Tibial nerve (tissue), 4 donors: ENCODE measurements at places on chromosomes 7 and 10. TPM values are rescaled to one million over a fixed set of nuclear protein-coding genes. Genes with fewer than 3 reads are reported as not detected.

The TBX20 gene
- total RNA-seq: not detected

The ADCYAP1R1 gene
- total RNA-seq: 2.7 TPM

The RSPH10B2 gene
- 0.20 TPM for total RNA-seq

The CALML5 gene
- not detected for total RNA-seq

The RBP3 gene
- total RNA-seq: not detected

GRCh38 chr7:69739190-69739589 lies 140.9 kb downstream of the AUTS2 start:
- no peaks in the 10 kb centered on the region for H3K36me3 ChIP-seq
- H3K4me3 ChIP-seq: no peak overlapping the region
- no peaks in the 10 kb centered on the region for H3K27me3 ChIP-seq
- H3K27ac ChIP-seq: no peak overlapping the region
- H3K4me1 ChIP-seq: no peaks in the 10 kb centered on the region
- DNase-seq: no peak

- peak overlapping the region; percentile 66 for H3K4me3 ChIP-seq
- H3K36me3 ChIP-seq: no peaks in the 10 kb centered on the region
- peak overlapping the region; percentile 99 for H3K27ac ChIP-seq
- no peaks in the 10 kb centered on the region for H3K27me3 ChIP-seq
- H3K4me1 ChIP-seq: peaks cover 10% of the 10 kb centered on the region
- DNase-seq: no peak
Observed at GRCh38 chr7:129055294-129055816, 444 bp upstream of the TNPO3 start.

DNA sequence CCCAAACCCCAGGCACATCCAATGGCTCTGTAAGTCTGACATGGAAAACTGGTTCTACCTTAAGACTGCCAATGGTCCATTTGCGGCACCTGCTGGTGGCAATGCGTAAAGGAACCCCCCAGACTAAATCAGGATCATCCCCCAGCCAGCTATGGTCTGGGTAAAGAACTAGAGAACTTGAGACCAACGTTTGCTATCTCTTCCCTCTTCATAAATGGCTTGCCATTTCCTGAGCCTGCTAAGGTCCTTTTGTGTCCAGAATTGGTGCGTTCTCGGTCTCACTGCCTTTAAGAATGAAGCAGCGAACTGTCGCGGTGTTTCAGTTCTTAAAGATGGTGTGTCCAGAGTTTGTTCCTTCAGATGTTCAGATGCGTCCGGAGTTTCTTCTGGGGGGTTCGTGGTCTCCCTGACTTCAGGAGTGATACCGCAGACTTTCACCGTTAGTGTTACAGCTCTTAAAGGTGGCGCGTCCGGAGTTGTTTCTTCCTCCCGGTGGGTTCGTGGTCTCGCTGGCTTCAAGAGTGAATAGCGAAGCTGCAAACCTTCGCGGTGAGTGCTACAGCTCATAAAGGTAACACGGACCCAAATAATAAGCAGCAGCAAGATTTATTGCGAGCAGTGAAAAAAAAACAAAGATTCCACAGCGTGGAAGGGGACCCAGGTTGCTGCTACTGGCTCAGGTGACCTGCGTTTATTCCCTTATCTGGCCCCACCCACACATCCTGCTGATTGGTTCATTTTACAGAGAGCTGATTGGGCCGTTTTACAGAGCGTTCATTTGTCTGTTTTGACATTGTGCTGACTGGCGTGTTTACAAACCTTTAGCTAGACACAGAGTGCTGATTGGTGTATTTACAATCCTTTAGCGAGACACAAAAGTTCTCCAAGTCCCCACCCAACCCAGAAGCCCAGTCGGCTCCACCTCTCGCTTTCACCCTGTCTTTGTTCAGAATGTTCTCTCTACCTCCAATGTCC lies 95.4 kb downstream of the ELMO1 start:
- H3K4me3 ChIP-seq: no peak overlapping the region
- H3K27ac ChIP-seq: peak overlapping the region; percentile 88
- H3K27me3 ChIP-seq: no peaks in the 10 kb centered on the region
- H3K4me1 ChIP-seq: peaks cover 30% of the 10 kb centered on the region
- no peak for DNase-seq
- H3K36me3 ChIP-seq: no peaks in the 10 kb centered on the region

GRCh38 chr10:50228672-50229071 lies 22.6 kb downstream of the ASAH2 start:
- no peak for DNase-seq
- H3K27ac ChIP-seq: no peak overlapping the region
- H3K4me3 ChIP-seq: no peak overlapping the region

- H3K4me1 ChIP-seq: no peaks in the 10 kb centered on the region
- no peaks in the 10 kb centered on the region for H3K36me3 ChIP-seq
- no peak overlapping the region for H3K4me3 ChIP-seq
Observed at GRCh38 chr10:77490534-77491314, 146.9 kb downstream of the KCNMA1 start.

DNA sequence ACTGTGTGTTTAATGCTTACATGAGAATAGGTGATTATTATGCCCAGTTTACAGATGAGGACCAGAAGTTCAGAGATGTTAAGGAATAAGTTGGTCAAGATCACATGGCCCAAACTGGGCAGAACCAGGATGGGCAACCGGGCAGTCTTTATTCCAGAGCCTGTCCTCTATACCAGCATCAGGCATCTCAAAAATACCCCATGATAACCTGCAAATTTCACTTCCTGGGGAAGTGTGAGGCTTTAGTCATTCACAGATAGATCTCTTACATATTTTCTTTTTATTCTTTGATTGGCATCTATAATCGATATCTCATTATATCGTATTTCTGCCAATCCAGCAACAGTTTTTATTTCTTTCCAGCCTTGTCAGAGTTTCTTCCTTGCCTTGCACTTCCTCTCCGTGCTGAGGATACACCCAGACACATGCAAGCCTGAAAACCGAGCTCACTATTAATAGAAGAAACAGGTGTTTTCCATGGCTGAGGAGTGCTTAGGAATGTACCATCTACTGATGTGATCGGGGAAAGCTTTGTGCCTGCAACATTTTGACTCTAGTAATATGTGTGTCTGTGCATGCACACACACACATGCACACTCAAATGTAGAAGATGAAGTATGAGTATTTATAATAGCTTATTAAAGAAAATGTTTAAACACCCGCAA lies 82.4 kb downstream of the CREM start:
- no peaks in the 10 kb centered on the region for H3K27me3 ChIP-seq
- no peak overlapping the region for H3K27ac ChIP-seq
- no peak for DNase-seq
- H3K36me3 ChIP-seq: peaks cover 10% of the 10 kb centered on the region
- peaks cover 15% of the 10 kb centered on the region for H3K4me1 ChIP-seq
- no peak overlapping the region for H3K4me3 ChIP-seq

- no peak for DNase-seq
- H3K4me1 ChIP-seq: no peaks in the 10 kb centered on the region
- no peaks in the 10 kb centered on the region for H3K27me3 ChIP-seq
- peak overlapping the region; percentile 98 for H3K27ac ChIP-seq
- peaks cover 7% of the 10 kb centered on the region for H3K36me3 ChIP-seq
- H3K4me3 ChIP-seq: peak overlapping the region; percentile 76
Observed at GRCh38 chr10:102396730-102397151, 1.2 kb downstream of the NFKB2 start.

- no peaks in the 10 kb centered on the region for H3K36me3 ChIP-seq
- peaks cover 33% of the 10 kb centered on the region for H3K4me1 ChIP-seq
- no peak overlapping the region for H3K4me3 ChIP-seq
- DNase-seq: no peak
- H3K27ac ChIP-seq: peak overlapping the region; percentile 65
Observed at GRCh38 chr10:36344240-36345174, 702.4 kb upstream of the FZD8 start.

DNA sequence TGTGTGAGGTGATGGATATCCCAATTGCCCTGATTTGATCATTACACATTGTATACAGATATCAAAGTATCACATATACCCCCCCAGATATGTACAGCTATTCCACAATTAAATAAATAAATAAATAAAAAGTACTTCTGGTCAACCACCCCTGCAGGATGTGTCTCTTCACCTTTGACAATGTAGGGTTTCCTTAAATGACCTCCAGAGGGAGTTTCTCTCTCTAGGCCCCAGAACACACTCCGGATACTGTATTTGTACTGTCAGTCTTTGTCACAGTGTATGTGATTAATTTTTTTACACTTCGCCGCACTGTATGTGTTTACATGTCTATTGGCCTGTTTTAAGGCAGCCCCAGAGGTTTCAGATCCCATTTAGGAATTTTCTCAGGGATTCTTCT lies 123.6 kb downstream of the ADCYAP1R1 start:
- no peaks in the 10 kb centered on the region for H3K27me3 ChIP-seq
- H3K4me1 ChIP-seq: no peaks in the 10 kb centered on the region
- H3K27ac ChIP-seq: no peak overlapping the region

- H3K4me1 ChIP-seq: no peaks in the 10 kb centered on the region
- H3K27ac ChIP-seq: no peak overlapping the region
- H3K27me3 ChIP-seq: peaks cover 34% of the 10 kb centered on the region
- no peak for DNase-seq
- H3K36me3 ChIP-seq: no peaks in the 10 kb centered on the region
Observed at GRCh38 chr7:151891753-151892152, 14.8 kb upstream of the PRKAG2 start.

DNA sequence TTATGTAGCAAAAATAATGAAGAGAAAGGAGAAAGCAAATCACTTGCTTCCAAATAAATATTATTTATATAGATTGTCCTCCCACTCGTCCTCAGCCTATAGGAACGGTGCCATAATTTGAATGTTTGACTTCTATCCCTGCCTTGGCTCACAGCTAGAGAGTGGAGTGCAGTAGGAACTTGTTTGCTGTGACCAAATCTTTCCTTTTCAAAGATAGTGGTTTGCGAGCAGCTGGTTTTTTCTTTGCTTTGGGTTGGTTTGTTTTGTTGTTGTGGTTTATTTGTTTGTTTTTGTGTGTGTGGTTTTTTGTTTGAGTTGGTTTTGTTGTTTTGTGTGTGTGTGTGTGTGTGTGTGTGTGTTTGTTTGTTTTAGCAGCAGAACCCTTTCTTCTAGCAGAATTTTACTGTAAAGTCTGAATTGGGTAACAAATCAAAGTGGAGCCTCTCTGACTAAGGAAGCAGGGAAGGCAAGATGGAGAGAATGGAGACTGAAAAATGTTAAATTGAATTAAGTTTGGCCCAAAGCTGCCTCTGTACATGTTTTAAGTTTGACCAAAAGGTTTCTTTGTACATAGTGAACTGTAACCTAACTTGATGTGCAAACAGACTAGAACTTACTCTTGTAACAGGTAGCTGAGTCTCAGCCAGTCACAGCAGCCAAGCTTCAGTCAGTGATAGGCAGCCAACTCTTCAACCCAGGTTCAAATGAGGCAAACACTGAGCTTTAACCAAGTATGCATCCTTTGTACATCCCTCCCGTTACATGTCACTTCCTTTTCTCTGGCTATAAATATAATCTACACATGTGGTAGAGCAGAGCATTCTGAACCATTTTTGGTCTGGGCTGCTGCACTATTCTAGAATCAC lies 149.5 kb upstream of the LRGUK start:
- no peak overlapping the region for H3K27ac ChIP-seq
- no peaks in the 10 kb centered on the region for H3K4me1 ChIP-seq
- DNase-seq: no peak
- no peaks in the 10 kb centered on the region for H3K27me3 ChIP-seq
- H3K4me3 ChIP-seq: no peak overlapping the region
- H3K36me3 ChIP-seq: no peaks in the 10 kb centered on the region

GRCh38 chr7:70698219-70698832 lies 433.6 kb upstream of the GALNT17 start:
- no peak overlapping the region for H3K27ac ChIP-seq
- no peak overlapping the region for H3K4me3 ChIP-seq
- no peaks in the 10 kb centered on the region for H3K36me3 ChIP-seq
- no peaks in the 10 kb centered on the region for H3K27me3 ChIP-seq

- H3K36me3 ChIP-seq: no peaks in the 10 kb centered on the region
- H3K27me3 ChIP-seq: no peaks in the 10 kb centered on the region
- no peaks in the 10 kb centered on the region for H3K4me1 ChIP-seq
- H3K27ac ChIP-seq: no peak overlapping the region
Observed at GRCh38 chr10:118968482-118968881, 61.0 kb upstream of the NANOS1 start.

GRCh38 chr10:64059884-64060283 lies 538.7 kb downstream of the REEP3 start:
- no peaks in the 10 kb centered on the region for H3K4me1 ChIP-seq
- no peaks in the 10 kb centered on the region for H3K27me3 ChIP-seq

DNA sequence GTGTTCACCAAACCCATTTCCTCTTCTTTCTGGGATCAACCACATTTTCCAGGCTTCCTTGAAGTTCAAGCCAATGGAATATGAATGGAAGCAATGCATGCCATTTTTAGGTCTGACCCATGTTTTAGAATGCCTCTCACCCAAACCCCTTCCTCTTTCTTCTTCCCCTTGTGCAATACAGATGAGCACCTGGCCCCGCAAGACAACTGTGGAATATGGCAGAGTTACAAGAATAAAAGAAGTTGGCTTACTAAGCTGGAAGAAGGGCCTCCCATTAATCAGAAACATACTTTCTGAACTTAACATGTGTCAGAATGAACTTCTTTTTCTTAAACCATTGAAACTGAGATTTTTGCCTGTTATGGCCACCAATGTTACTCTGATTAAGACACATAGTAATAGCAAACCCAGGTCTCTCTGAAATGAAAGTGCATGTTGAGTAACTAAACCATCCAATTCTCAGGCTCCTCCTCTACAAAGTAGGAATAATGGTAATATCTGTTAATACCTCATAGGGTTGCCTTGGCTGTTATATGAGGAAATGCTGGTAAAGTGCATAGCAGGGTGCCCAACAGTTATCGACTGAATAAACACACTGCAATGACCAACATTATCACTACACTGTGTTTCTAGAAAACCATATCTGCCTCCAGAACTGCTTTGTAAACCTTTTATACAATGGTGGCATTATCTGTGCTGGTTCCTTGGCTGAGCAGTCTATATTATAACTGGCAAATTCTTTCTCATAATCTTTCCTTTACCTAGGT lies 382.2 kb upstream of the NRP1 start:
- no peak for DNase-seq
- no peaks in the 10 kb centered on the region for H3K36me3 ChIP-seq
- H3K4me3 ChIP-seq: no peak overlapping the region

GRCh38 chr10:14552015-14552414 lies 221.3 kb upstream of the FRMD4A start:
- H3K27me3 ChIP-seq: no peaks in the 10 kb centered on the region
- DNase-seq: no peak
- no peak overlapping the region for H3K27ac ChIP-seq
- H3K4me3 ChIP-seq: no peak overlapping the region
- no peaks in the 10 kb centered on the region for H3K36me3 ChIP-seq

- no peaks in the 10 kb centered on the region for H3K4me1 ChIP-seq
- peak within 1 kb of the TSS; percentile 25 for H3K27ac ChIP-seq
- peak within 1 kb of the TSS; percentile 41 for H3K4me3 ChIP-seq
- H3K27me3 ChIP-seq: no peaks in the 10 kb centered on the region
Observed at GRCh38 chr7:27143023-27143949, at the start of gene HOXA5. Gene HOXA5 (minus strand): TSS chr7:27143681. CDS start chr7:27143607, 74 bp downstream.
